Activated CD4-positive, alpha-beta memory T cell treated with anti-CD3 and anti-CD28 coated beads, Interleukin-2, amount 10 ng/mL, durations not matched to agents 7 days and 5 days (primary cell): ENCODE measurements at places on chromosomes 5 and 9. TPM values are rescaled to one million over a fixed set of nuclear protein-coding genes. Genes with fewer than 3 reads are reported as not detected.

TMEFF1 gene
- total RNA-seq: 0.18 TPM

NRARP gene
- 0.75 TPM for total RNA-seq

PCDHB12 gene
- total RNA-seq: not detected

CYLC2 gene
- not detected for total RNA-seq

ADAMTSL2 gene
- total RNA-seq: not detected

CFAP157 gene
- total RNA-seq: not detected

LCN15 gene
- total RNA-seq: not detected

HNRNPH1 gene
- total RNA-seq: 675 TPM

ZDHHC11 gene
- 6.6 TPM for total RNA-seq

GPR151 gene
- not detected for total RNA-seq

NR6A1 gene
- 0.28 TPM for total RNA-seq

SVEP1 gene
- total RNA-seq: not detected

FST gene
- total RNA-seq: not detected

RHOBTB3 gene
- total RNA-seq: not detected

SHOC1 gene
- total RNA-seq: not detected

OTULIN gene
- 71.7 TPM for total RNA-seq

LMX1B gene
- not detected for total RNA-seq

LPAR1 gene
- not detected for total RNA-seq

PLPPR1 gene
- not detected for total RNA-seq

CDH9 gene
- total RNA-seq: not detected

BRD3 gene
- 26.0 TPM for total RNA-seq

PAEP gene
- not detected for total RNA-seq

STPG3 gene
- not detected for total RNA-seq

TIGD6 gene
- 2.3 TPM for total RNA-seq

PCAT7 gene
- not detected for total RNA-seq

PHF24 gene
- total RNA-seq: not detected

GLIPR2 gene
- 48.0 TPM for total RNA-seq

ZNF454 gene
- not detected for total RNA-seq

MSANTD3 gene
- total RNA-seq: 18.2 TPM

FGF1 gene
- total RNA-seq: not detected

TAF9 gene
- 46.8 TPM for total RNA-seq

GPX3 gene
- total RNA-seq: not detected

SPATA31A3 gene
- total RNA-seq: not detected

FOXI1 gene
- not detected for total RNA-seq

MTRR gene
- 65.3 TPM for total RNA-seq

PRR16 gene
- not detected for total RNA-seq

EXOSC2 gene
- 48.7 TPM for total RNA-seq

TLX3 gene
- not detected for total RNA-seq

SNX2 gene
- total RNA-seq: 53.0 TPM

CNTLN gene
- total RNA-seq: 0.28 TPM

DPYSL3 gene
- total RNA-seq: not detected

CCNB1 gene
- 162 TPM for total RNA-seq

AGXT2 gene
- not detected for total RNA-seq

ORM1 gene
- not detected for total RNA-seq

MYMK gene
- not detected for total RNA-seq
